ENCODE measurements at places on chromosomes 6 and 20.

DNA sequence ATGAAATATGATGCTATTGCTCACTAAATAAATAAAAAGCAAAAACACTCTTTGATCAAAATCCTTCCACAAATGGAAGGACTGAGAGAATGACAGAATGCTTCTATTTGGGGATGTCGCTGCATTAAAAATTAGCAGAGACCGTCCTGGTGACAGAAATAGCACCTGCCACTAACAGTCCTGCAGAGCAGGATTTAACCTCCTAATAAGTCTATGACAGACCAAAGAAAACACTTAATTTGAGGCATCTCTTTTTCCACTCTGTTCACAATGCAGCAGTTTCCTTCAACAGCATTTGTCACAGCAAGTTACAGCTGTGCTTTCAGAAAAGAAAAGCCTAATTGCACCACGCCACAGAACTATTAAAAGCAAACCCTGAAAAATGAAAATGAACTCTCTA lies 140.6 kb upstream of the BEND6 start:
- no peak for DNase-seq

- no peak for DNase-seq
These were observed 27.0 kb downstream of the TOX2 start for GRCh38 chr20:43941476-43942200.

GRCh38 chr6:37182736-37183590 lies 13.0 kb downstream of the PIM1 start:
- peak; percentile 60 for DNase-seq

GRCh38 chr20:49863666-49864065 lies 51.0 kb downstream of the SLC9A8 start:
- no peak for DNase-seq

DNA sequence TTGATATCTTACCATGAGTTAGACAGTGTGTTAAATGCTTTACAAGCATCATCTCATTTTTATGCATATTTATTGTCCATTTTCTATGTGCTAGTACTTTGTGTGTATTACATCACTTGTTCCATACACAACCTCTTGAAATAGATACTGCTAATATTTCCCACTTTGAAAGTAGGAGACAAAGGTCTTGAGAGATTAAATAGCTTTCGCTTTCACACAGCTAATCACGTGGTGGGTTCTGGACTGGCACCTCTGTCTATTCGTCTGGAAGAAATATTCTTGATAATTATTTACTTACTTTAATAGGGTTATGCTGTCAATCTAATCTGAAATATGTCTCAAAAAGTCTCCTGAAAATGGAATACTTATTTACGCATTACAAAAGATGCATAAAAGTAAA lies 30.2 kb downstream of the EPHA7 start:
- DNase-seq, result no peak

DNA sequence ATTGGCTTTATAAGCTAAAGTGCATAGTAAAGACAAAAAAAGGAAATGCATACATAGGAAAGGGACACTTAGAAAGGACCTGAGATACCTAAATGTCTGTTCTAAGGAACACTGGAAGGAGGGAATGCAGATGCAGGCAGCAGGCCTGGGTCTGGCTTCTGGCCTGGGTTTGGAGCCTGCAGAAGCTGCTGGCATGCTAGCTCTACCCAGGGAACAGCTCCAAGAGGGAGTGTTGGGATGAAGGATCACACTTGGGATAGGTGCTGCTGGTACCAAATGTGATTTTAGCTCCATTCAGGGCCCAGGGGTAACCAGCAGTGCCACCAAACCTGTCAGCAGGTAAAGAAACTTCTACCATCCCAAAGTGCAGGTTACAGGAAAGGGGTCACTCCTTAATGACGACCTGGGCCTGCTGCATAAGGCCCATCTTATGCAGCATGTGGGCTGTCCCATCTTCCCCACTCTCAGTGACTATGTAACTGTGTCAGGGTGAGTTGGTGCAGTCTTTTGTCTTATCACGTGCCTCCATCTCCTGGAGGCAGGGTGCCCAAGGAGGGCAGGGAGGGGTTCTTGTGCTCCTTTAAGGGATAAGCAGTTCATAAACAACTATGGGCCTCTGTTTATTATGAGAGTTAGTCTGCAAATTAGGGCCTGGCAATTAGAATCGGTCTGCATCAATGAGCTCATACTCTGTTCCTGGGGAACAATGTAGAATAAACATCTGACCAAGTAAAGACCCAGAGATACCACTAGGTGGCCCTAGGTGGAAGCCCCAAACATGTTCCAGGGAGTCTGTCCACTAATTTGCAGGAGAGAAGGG lies 26.9 kb downstream of the DDX27 start:
- DNase-seq, result no peak
